ENCODE measurements at places on chromosomes 3 and 15. TPM values are rescaled to one million over a fixed set of nuclear protein-coding genes. Genes with fewer than 3 reads are reported as not detected.

The GOLGA6B gene
- polyA plus RNA-seq = not detected

The DNAJA4 gene
- polyA plus RNA-seq = 96.8 TPM

The EXOG gene
- polyA plus RNA-seq = 18.2 TPM

The ZMYND10 gene
- polyA plus RNA-seq = 0.91 TPM

The GABRA5 gene
- polyA plus RNA-seq = 0.09 TPM

The MNS1 gene
- 8.2 TPM for polyA plus RNA-seq

The MYO5C gene
- 9.3 TPM for polyA plus RNA-seq

The ZPLD1 gene
- not detected for polyA plus RNA-seq

- DNase-seq = no peak
Measured at GRCh38 chr3:179796421-179796820, 143.6 kb downstream of the USP13 start.

- no peak for DNase-seq
Measured at GRCh38 chr3:115254492-115255196, 107.6 kb upstream of the ZBTB20 start.

DNA sequence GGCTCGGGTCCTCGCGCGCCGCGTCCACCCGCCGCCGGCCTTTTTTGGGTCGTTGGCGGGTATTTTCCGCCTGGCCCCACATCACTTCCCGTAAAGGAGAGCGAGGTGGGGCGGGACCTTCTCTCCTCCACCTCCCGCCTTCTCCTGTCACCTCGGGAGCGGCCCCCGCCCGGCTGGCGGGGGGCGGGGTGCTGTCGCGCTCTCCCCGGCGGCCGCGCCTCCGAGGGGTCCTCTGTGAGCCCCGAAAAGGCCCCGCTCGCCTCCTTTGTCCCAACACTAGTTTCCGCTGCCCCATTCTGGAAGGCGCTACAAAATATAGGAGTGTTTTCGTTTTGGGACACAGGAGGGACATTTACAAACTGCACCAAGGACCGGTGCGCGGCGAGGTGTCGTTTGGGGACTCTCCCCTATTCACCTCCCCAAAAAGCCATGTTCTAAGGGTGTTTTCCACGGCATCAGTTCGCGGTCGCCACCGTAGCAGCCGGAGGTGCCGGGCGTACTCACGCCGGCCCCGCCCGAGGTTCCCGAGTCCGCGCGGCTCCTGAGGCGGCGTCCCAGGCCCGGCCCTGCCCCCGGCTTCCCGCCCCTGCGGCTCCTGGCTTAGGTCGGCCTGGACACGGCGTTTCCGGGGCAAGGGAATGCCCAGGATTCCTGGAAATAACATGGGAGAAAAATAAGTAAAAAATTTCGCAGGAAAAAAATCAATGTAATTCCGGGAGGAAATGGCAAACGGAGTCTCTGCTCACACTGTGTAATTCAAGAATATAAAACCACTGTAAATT is at the start of gene RAB27A:
RAB27A (minus strand) TSS at position 68 of the 782 bp plus-strand sequence. CDS start 54,879 bp downstream, outside the sequence.
- DNase-seq = peak; percentile 61

- no peak for DNase-seq
Measured at GRCh38 chr15:88835119-88835518, 31.9 kb downstream of the ACAN start.

- DNase-seq = no peak
Measured at GRCh38 chr15:87877114-87877810, 379.3 kb downstream of the NTRK3 start.

- DNase-seq = no peak
Measured at GRCh38 chr3:32140943-32141342, 34.5 kb downstream of the GPD1L start.

- no peak for DNase-seq
Measured at GRCh38 chr3:8524249-8524648, 22.6 kb downstream of the LMCD1 start.

GRCh38 chr3:112744825-112745566 is 101.7 kb downstream of the CD200R1L start:
- peak; percentile 86 for DNase-seq

- no peak for DNase-seq
Measured at GRCh38 chr15:96849271-96849900, 518.9 kb downstream of the NR2F2 start.

DNA sequence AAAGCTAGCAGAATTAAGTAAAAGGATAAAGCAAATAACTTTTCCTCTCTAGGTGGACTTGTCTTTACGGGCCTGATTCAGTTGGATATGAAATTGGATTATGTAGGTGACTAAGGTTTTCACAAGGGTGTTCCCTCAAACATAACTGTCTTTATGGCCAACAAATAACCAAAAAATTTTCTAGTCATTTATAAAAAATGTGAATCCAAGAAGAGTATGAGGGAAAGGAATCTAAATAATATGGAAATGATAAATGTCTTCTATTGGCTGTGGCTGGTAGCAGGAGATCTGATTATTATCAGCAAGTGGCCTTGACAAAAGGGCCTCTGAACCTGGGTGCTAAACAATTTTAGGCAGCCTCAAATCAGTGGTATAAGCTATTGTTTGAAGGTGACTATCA is 594.0 kb upstream of the UBE2E2 start:
- DNase-seq = no peak

DNA sequence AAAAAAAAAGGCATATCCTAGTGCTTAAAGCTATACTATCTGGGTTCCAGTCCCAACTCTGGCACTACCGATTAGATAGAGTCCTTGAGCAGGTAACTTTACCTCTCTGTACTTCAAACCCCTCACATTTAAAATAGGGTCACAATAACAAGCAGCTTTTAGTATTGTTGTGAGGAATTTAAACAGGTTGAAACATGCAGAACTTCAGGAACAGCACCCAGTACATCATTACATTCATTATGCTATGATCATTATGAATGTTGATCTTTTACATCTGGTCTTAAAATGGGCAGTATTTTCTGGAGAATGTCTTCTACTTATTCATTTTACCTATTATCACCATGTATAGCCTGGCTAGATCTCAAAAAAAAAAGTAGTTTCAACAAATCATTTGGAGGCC is 176.1 kb upstream of the CCDC54 start:
- no peak for DNase-seq

GRCh38 chr3:83515123-83515522 is 1443.7 kb upstream of the CADM2 start:
- no peak for DNase-seq

Measured in muscle of arm (tissue), 14 donors.